ENCODE measurements at places on chromosomes 7 and 10.

DNA sequence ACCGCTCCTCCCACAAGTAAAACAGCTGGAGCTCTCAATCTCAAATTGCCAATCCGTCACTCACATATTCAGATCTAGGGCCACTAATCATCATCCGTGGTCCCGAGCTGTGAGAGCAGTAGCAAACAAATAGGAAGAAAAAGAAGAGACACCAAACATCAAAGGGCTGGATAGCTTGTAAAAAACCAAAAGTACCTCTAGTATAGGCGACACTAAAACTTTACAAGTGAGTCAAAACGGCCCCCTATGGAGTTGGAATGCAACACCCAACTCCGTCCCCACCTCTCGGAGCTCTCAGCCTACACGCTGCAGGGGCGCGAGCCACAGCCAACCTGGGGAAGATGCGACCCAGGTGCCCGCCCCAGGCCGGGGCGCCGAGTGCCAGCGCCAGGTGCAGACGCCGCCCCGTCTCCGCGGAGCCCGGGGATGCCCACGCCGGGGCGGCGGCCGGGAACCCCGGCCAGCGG is 581 bp downstream of the FAM3C start:
- peak; percentile 65 for DNase-seq
- peak overlapping the region; percentile 99 for H3K4me3 ChIP-seq
- no peaks in the 10 kb centered on the region for H3K36me3 ChIP-seq
- peak overlapping the region; percentile 91 for H3K27ac ChIP-seq
- peaks cover 26% of the 10 kb centered on the region for H3K4me1 ChIP-seq

- no peak overlapping the region for H3K27ac ChIP-seq
- no peaks in the 10 kb centered on the region for H3K4me1 ChIP-seq
- H3K27me3 ChIP-seq: no peaks in the 10 kb centered on the region
- no peaks in the 10 kb centered on the region for H3K36me3 ChIP-seq
- H3K4me3 ChIP-seq: no peak overlapping the region
Measured at GRCh38 chr7:70674571-70675010, 457.4 kb upstream of the GALNT17 start.

DNA sequence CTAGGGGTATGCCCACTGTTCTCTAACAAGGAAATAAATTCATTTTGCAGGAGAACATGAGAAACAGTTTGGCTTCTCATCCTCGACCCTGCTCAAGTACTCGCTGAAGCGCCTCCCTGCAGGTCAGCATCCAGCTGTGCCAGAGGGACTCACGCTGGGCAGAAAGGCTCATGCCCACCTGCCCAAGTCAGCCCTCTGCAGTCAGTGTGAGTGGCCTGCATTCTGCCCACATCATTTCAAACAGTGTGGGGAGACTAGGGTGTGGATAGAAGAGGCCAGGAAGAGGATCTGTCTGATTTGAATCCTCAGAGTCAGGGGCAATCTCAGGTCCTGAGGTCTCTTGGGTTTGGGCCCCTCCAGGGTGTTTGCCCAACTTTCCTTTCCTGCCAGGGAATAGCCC is 297.8 kb downstream of the ELMO1 start:
- no peaks in the 10 kb centered on the region for H3K4me1 ChIP-seq
- no peaks in the 10 kb centered on the region for H3K36me3 ChIP-seq
- no peaks in the 10 kb centered on the region for H3K27me3 ChIP-seq
- no peak for DNase-seq
- H3K27ac ChIP-seq: no peak overlapping the region

GRCh38 chr10:43594944-43595589 is 11.2 kb upstream of the ZNF485 start:
- peak overlapping the region; percentile 2 for H3K4me3 ChIP-seq
- H3K36me3 ChIP-seq: no peaks in the 10 kb centered on the region
- no peak for DNase-seq
- peaks cover 4% of the 10 kb centered on the region for H3K27me3 ChIP-seq
- no peak overlapping the region for H3K27ac ChIP-seq

DNA sequence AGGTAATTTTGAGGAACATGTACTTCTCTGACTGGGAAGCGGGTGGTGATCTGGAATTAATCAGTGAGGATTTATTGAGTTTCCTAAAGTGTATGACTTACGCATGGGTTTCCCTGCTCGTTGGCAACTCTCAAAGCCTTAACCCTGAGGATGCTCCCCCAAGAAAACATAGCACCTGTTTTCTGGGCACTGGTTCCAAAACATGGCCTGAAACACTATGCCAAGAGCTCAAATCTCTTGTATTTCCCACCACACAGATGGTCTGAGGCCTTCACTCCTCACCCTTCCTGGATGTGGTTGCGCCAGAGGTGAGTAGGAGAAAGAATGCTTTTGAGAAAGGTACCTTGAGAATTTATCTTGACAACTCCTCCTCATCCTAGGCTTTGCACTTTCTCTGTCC is 250.4 kb downstream of the FZD1 start:
- H3K27ac ChIP-seq: no peak overlapping the region
- H3K36me3 ChIP-seq: no peaks in the 10 kb centered on the region
- no peak for DNase-seq
- no peaks in the 10 kb centered on the region for H3K27me3 ChIP-seq

DNA sequence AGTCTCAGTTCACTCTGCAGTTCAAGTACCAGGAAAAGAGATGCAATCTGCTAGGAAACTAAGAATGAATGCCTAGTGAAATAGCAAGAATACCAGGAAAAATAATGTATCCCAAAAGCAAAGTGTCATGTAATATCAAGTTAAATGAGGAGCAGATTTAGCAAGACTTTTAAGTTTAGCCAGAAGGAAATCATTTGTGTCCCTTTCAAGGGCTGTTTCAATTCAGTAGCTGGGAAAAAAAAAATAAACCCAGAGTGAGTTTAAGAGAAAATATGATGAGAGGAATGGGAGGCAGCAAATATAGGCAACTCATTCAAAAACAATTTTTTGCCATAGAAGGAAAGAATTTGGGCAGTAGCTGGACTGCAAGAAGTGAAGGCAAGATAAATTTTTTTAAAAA is 135.8 kb downstream of the DGKB start:
- DNase-seq: no peak
- H3K36me3 ChIP-seq: no peaks in the 10 kb centered on the region
- no peak overlapping the region for H3K27ac ChIP-seq
- no peaks in the 10 kb centered on the region for H3K27me3 ChIP-seq

DNA sequence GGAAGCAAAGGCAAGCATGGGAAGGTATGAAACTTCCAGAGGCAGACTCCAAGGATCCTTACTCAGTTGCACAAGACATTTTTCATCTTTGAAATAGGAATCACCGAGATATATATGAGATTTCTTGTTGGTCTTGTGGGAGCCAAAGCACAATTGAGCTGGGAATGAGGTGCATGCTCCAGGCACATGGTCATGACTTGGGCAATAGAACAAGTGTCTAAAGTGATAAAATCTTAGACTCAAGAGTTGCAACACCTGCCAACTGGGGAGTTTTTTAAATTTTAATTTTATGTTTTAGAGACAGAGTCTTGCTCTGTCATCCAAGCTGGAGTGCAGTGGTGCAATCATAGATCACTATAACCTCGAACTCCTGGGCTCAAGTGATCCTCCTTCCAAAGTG is 169.5 kb upstream of the ADCY1 start:
- no peak for DNase-seq
- H3K4me3 ChIP-seq: no peak overlapping the region
- H3K36me3 ChIP-seq: no peaks in the 10 kb centered on the region
- no peaks in the 10 kb centered on the region for H3K4me1 ChIP-seq

GRCh38 chr10:125094806-125095205 is 65.6 kb downstream of the CTBP2 start:
- peaks cover 30% of the 10 kb centered on the region for H3K4me1 ChIP-seq
- peak overlapping the region; percentile 34 for H3K27ac ChIP-seq
- no peak for DNase-seq

- no peak overlapping the region for H3K4me3 ChIP-seq
- no peaks in the 10 kb centered on the region for H3K4me1 ChIP-seq
- H3K27ac ChIP-seq: no peak overlapping the region
- no peaks in the 10 kb centered on the region for H3K27me3 ChIP-seq
- no peak for DNase-seq
- H3K36me3 ChIP-seq: no peaks in the 10 kb centered on the region
Measured at GRCh38 chr7:88919478-88920131, 124.1 kb upstream of the TEX47 start.

- H3K4me3 ChIP-seq: peak overlapping the region; percentile 67
- DNase-seq: peak; percentile 86
Measured at GRCh38 chr10:79904671-79905321, 44.1 kb downstream of the SFTPD start.

DNA sequence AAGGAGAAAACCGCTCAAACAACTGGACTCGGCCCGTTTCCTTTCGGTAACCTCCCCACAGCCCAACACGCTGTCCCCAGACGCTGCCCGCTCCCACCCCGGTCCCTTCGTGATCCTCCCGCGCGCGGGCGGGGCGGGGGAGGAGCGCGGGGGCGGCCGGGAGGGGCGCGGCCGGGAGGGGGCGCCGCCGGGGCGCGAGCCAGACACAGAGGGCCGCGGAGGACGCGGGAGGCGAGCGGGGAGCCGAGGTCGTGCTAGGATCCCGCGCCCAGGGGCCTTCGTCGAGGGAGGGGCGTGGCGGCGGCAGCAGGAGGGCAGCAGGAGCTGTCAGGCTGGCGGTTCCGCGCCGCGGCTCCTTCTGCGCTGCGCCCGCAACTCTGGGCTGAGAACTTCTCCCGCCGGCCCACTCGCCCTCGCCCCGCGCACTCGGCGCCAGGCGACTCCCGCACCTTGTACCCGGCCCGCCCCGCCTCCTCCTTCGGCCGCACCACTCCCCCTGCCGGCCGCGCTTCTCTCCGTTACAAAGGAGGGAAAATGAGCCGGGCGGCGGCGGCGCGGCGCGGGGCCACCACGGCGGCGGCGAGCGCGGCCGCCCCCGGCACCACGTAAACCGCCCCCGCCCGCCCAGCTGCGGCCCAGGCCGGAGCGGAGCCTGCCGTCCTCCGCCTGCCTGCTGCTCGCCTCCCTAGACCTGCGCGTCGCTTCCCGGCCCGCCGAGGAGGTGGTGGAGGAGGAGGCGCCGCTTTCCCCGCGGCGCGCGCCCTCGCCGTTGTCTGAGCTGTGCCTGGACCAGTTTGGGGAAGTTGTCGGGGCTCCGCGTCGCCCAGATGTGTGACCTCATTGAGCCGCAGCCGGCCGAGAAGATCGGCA is at the start of gene CDK14:
TSS of gene CDK14 (plus strand) at position 521 of the 870 bp plus-strand sequence. CDS start at position 828, 307 bp downstream.
- peak within 1 kb of the TSS; percentile 80 for H3K27ac ChIP-seq
- peaks cover 8% of the 10 kb centered on the region for H3K27me3 ChIP-seq
- H3K4me3 ChIP-seq: peak within 1 kb of the TSS; percentile 81
- DNase-seq: peak; percentile 83

- H3K4me1 ChIP-seq: no peaks in the 10 kb centered on the region
- no peaks in the 10 kb centered on the region for H3K36me3 ChIP-seq
- no peak for DNase-seq
- no peaks in the 10 kb centered on the region for H3K27me3 ChIP-seq
Measured at GRCh38 chr7:112990624-112991023, 96.0 kb downstream of the GPR85 start.

DNA sequence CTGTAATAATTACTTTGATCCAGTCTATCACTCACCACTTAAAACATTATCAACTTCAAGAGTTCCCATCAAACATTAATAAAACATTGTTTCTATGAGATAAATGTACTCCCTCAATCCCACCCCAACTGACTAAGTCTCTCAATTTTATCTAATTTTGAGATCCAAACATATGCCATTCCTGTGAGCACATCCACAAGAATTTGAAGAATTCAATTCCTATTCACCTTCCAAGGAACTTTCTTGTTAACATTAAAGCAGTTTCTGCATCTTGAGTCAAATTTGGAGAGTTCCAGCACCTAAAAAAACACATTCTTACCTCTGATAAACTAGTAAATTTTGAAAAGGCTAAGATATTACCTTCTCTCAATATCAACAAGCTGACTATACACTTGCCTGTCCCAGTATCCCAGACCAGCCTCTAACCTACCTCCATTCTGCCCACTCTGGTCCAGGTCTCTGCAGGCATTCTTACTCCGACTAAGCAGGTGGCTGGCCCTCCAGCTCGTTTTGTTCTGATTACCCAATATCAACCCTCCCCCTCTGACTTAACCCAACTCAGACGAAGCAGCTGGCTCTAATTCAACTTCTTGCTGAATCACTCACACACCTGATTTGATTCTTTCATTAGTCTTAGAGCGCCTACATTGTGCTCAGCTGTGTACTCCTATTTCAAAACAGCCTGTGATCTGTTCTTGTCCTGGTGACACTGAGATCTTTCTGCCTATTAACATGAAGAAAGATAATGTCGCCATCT is 275.2 kb downstream of the IPMK start:
- no peak overlapping the region for H3K27ac ChIP-seq
- no peaks in the 10 kb centered on the region for H3K27me3 ChIP-seq
- H3K36me3 ChIP-seq: no peaks in the 10 kb centered on the region
- no peak overlapping the region for H3K4me3 ChIP-seq

DNA sequence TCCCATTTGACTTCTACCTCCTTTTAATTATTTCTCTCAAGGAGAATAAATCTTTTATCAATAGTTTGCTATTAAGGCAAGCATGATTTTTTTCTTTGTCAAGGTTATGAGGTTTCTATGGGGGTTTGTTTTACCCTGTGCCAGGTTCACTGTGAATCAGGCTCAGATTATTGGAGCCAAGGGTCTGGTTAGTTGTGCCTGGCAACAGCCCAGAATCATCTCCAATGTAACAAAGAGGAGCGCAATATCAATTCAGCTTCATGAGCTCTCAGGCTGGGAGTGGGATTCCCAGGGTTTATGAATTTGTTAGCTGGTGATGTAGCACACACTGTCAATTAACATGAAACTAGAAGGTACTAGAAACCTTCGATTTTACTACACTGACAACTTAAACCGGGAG is 73.2 kb downstream of the AASS start:
- no peak overlapping the region for H3K4me3 ChIP-seq
- no peaks in the 10 kb centered on the region for H3K4me1 ChIP-seq
- no peak for DNase-seq
- no peaks in the 10 kb centered on the region for H3K36me3 ChIP-seq
- no peak overlapping the region for H3K27ac ChIP-seq
- H3K27me3 ChIP-seq: no peaks in the 10 kb centered on the region

DNA sequence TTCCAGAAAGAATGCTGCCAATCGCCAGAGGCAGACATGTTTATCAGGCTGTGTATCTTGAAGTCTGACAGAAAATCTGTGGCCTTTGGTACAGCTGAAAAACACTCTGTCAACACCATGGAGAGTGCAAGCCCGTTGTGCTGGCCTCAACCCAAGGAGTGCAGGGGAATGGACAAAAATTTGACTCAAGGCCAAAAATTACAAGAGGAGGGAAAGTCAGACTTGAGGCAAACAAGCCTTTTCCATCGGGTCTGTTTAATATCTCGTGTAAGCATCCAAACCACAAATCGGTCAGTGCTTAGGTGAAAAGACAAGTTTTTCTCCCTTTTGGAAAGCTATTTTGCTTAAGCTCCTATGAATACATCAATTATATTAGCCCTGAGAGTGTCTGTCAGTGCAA is 305.3 kb upstream of the NFE2L3 start:
- peak overlapping the region; percentile 61 for H3K27ac ChIP-seq
- peaks cover 45% of the 10 kb centered on the region for H3K4me1 ChIP-seq
- peaks cover 5% of the 10 kb centered on the region for H3K27me3 ChIP-seq
- no peaks in the 10 kb centered on the region for H3K36me3 ChIP-seq
- no peak for DNase-seq

- DNase-seq: no peak
- no peak overlapping the region for H3K4me3 ChIP-seq
- no peak overlapping the region for H3K27ac ChIP-seq
- no peaks in the 10 kb centered on the region for H3K27me3 ChIP-seq
- no peaks in the 10 kb centered on the region for H3K36me3 ChIP-seq
Measured at GRCh38 chr7:143960813-143961610, 6.4 kb downstream of the OR2F1 start.

Data from suprapubic skin (tissue), 4 donors.